Activated naive CD8-positive, alpha-beta T cell treated with anti-CD3 and anti-CD28 coated beads for 36 hours (primary cell): ENCODE measurements at places on chromosomes 12 and 14. TPM values are rescaled to one million over a fixed set of nuclear protein-coding genes. Genes with fewer than 3 reads are reported as not detected.

GRCh38 chr14:103404032-103404918, 19.1 kb downstream of the MARK3 start:
- no peaks in the 10 kb centered on the region for H3K27me3 ChIP-seq
- H3K36me3 ChIP-seq = peaks cover 21% of the 10 kb centered on the region
- no peak for DNase-seq
- peak overlapping the region; percentile 18 for H3K27ac ChIP-seq

DNA sequence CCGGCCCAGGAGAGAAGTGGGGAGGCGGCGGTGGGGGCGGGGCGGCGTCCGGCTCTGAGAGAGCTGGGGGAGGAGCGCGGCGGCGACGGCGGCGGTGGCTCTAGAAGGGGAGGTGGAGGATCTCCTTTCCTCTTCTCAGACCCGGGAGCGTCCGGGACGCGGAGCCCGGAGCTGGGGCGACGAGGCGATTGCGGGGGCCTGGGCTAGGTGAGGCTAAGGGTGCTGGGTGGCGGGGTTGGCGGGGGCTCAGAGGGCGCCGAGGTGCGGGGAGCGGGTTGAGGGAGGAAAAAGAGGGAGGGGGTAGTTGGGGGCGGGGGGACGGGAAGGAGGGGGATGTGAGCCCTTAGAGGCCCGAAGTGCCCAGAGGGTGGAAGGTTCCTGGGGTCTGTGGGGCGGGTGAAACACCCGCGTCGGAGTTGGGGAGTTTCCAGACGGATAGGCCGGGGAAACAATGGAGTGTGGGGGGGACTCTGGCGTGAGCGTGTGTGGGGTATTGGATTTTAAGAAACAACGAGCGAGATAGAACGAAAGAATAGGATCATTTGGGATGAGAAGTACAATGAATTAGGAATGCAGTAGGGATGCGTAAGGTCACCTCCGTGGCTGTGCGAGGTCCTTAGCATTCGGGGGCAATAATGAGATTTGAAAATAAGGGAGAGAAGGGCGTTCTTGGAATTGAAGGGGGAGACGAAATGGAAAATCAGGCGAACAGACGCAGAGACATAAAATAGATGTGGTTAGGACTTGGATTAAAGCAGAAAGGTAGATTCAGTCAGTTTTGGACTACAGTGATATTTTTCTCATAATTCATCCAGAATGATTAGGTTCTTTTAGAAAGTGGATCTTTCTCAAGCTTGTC, at the start of gene SPATS2:
Gene SPATS2, plus strand, starts transcription at position 82 of the 859 bp plus-strand sequence. CDS start 93,551 bp downstream, outside the sequence.
- H3K36me3 ChIP-seq = peaks cover 2% of the 10 kb centered on the region
- peak within 1 kb of the TSS; percentile 93 for H3K27ac ChIP-seq
- H3K4me1 ChIP-seq = peaks cover 34% of the 10 kb centered on the region

GRCh38 chr12:6735448-6736191, 11.8 kb downstream of the COPS7A start:
- peaks cover 10% of the 10 kb centered on the region for H3K36me3 ChIP-seq
- no peak overlapping the region for H3K4me3 ChIP-seq
- no peak overlapping the region for H3K27ac ChIP-seq
- peak; percentile 34 for DNase-seq
- no peaks in the 10 kb centered on the region for H3K27me3 ChIP-seq
- H3K4me1 ChIP-seq = peaks cover 4% of the 10 kb centered on the region

DNA sequence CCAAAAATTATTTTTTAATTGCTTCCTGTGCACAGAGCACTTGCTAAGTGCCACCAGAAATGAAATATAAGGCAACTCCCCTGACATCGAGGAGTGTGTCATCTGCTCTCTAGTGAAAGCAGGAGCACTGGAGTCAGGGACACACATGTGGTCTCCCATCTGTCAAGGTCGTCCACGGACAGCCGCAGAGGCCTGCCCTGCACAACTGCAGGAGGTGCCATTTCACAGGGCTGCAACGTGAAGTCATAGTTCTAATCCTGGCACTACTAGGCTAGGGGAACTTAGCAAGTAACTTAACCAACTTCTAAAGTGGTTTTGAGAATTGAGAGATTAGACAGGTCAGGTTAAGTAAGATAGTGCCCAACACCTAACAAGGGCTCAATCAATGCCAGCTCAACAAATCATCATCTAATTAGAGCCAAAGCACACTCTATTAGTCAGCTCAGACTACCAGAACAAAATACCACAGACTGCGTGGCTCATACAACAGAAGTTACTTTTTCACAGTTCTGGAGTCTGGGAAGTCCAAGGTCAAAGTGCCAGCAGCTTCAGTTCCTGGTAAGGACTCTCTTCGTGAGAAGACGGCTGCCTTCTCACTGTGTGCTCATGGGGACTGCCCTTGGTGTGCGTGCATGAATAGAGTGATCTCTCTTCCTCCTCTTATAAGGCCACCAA, 30.7 kb downstream of the FOXN3 start:
- no peaks in the 10 kb centered on the region for H3K27me3 ChIP-seq
- no peak overlapping the region for H3K27ac ChIP-seq
- no peak for DNase-seq
- H3K4me3 ChIP-seq = no peak overlapping the region
- H3K4me1 ChIP-seq = peaks cover 34% of the 10 kb centered on the region
- peaks cover 39% of the 10 kb centered on the region for H3K36me3 ChIP-seq

- peaks cover 26% of the 10 kb centered on the region for H3K4me1 ChIP-seq
- no peaks in the 10 kb centered on the region for H3K27me3 ChIP-seq
- H3K27ac ChIP-seq = no peak overlapping the region
- no peak overlapping the region for H3K4me3 ChIP-seq
- no peak for DNase-seq
Measured at GRCh38 chr12:8089716-8090115, 7.6 kb downstream of the NECAP1 start.

GRCh38 chr14:103520657-103521437, 1.8 kb downstream of the CKB start:
- DNase-seq = peak; percentile 64
- H3K4me3 ChIP-seq = peak overlapping the region; percentile 45
- H3K36me3 ChIP-seq = no peaks in the 10 kb centered on the region
- no peak overlapping the region for H3K27ac ChIP-seq
- H3K27me3 ChIP-seq = peaks cover 13% of the 10 kb centered on the region

GRCh38 chr12:1948883-1949282, 30.4 kb upstream of the CACNA2D4 start:
- H3K27ac ChIP-seq = no peak overlapping the region
- no peaks in the 10 kb centered on the region for H3K27me3 ChIP-seq
- H3K36me3 ChIP-seq = peaks cover 38% of the 10 kb centered on the region
- peaks cover 6% of the 10 kb centered on the region for H3K4me1 ChIP-seq

DNA sequence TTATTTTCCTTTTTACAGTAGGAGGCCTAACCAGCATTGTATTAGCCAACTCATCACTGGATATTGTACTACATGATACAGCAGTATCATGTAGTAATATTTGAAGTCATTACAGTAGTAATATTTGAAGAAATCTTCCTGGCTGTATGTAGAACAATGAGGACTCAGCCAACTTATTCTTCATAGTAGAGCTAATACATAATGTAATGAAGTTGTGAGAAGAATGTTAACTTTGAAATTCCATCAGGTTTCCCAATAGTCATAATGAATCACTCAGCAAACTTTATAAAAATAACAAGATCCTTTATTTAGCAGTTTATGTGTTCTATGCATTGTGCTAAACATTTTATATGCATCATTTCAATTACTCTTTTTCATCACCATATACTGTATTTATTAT, 61.8 kb downstream of the LRRK2 start:
- H3K4me1 ChIP-seq = no peaks in the 10 kb centered on the region
- no peak for DNase-seq
- no peaks in the 10 kb centered on the region for H3K27me3 ChIP-seq
- H3K27ac ChIP-seq = no peak overlapping the region

GRCh38 chr14:100129161-100129589, 30.3 kb downstream of the DEGS2 start:
- H3K4me3 ChIP-seq = no peak overlapping the region
- H3K36me3 ChIP-seq = peaks cover 21% of the 10 kb centered on the region
- no peaks in the 10 kb centered on the region for H3K27me3 ChIP-seq
- H3K27ac ChIP-seq = peak overlapping the region; percentile 29
- no peak for DNase-seq
- no peaks in the 10 kb centered on the region for H3K4me1 ChIP-seq

GRCh38 chr12:132330549-132330881, 1.1 kb upstream of the GALNT9 start:
- H3K4me3 ChIP-seq = no peak overlapping the region
- H3K4me1 ChIP-seq = peaks cover 14% of the 10 kb centered on the region
- peaks cover 67% of the 10 kb centered on the region for H3K27me3 ChIP-seq
- no peak overlapping the region for H3K27ac ChIP-seq
- no peak for DNase-seq
- H3K36me3 ChIP-seq = no peaks in the 10 kb centered on the region

- H3K4me3 ChIP-seq = no peak overlapping the region
- peaks cover 50% of the 10 kb centered on the region for H3K36me3 ChIP-seq
- H3K4me1 ChIP-seq = no peaks in the 10 kb centered on the region
- no peaks in the 10 kb centered on the region for H3K27me3 ChIP-seq
- no peak overlapping the region for H3K27ac ChIP-seq
Measured at GRCh38 chr12:113808095-113808951, 157.8 kb downstream of the RBM19 start.

DNA sequence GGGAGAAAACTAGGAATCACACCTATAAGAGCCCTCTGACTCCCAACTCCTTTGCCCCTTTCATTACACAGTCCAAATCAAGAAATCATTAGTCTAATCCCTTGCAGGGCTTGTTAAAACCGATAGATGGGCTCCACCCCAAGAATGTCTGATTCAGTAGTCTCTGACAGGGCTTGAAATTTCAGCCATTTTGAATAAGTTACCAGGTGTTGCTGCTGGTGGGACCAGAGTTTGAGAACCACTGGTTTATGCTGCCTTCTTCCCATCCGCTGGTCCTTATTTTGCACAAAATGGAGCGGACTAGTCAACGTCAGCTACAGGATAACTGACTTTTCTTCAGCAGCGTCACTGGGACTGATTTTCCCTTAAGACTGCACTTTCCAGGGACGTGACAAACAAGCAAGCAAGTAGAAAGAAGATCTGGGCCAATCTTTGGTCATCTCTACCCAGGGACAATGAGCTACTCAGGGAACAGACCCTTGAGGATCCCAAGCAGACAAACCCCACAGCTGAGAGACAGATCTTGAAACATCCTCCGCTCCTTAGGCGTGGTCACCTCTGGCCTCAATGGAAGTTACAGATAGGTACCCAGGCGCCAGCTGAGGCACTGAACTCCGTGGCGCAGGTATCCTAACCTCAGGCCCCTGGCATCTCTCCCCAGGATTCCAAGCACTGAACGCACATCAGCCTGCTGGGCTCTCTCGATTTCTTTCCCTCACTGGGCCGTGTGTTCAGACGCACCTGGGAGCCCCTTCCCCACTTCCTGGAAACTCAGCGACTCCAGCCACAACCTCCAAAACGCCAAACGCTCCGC, 900 bp downstream of the KCTD10 start:
- peaks cover 30% of the 10 kb centered on the region for H3K4me1 ChIP-seq
- no peak for DNase-seq
- peak overlapping the region; percentile 100 for H3K27ac ChIP-seq
- H3K36me3 ChIP-seq = peaks cover 3% of the 10 kb centered on the region
- peak overlapping the region; percentile 99 for H3K4me3 ChIP-seq

DNA sequence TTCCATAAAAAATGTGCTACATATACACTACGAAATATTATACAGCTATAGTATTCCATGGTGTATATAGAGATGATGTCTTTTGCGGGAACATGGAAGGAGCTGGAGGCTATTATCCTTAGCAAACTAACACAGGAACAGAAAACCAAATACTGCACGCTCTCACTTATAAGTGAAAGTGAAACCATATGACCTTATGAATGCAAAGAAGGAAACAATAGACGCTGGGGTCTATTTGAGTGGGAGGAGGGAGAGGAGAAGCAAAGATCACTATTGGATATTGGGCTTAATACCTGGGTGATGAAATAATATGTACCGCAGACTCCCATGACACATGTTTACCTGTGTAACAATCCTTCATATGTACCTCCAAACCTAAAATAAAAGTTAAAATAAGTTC, 142.8 kb downstream of the LRFN5 start:
- H3K27ac ChIP-seq = peak overlapping the region; percentile 50
- H3K27me3 ChIP-seq = no peaks in the 10 kb centered on the region
- H3K4me3 ChIP-seq = peak overlapping the region; percentile 57
- no peak for DNase-seq
- H3K36me3 ChIP-seq = peaks cover 3% of the 10 kb centered on the region
- peaks cover 9% of the 10 kb centered on the region for H3K4me1 ChIP-seq

- H3K36me3 ChIP-seq = peaks cover 6% of the 10 kb centered on the region
- H3K27me3 ChIP-seq = no peaks in the 10 kb centered on the region
- H3K4me1 ChIP-seq = peaks cover 47% of the 10 kb centered on the region
- no peak for DNase-seq
- no peak overlapping the region for H3K27ac ChIP-seq
Measured at GRCh38 chr14:61623927-61624326, 71.4 kb upstream of the HIF1A start.

- DNase-seq = no peak
- no peaks in the 10 kb centered on the region for H3K27me3 ChIP-seq
- no peaks in the 10 kb centered on the region for H3K36me3 ChIP-seq
- H3K4me3 ChIP-seq = no peak overlapping the region
- H3K4me1 ChIP-seq = no peaks in the 10 kb centered on the region
Measured at GRCh38 chr12:99822273-99822672, 162.5 kb downstream of the ANKS1B start.

DNA sequence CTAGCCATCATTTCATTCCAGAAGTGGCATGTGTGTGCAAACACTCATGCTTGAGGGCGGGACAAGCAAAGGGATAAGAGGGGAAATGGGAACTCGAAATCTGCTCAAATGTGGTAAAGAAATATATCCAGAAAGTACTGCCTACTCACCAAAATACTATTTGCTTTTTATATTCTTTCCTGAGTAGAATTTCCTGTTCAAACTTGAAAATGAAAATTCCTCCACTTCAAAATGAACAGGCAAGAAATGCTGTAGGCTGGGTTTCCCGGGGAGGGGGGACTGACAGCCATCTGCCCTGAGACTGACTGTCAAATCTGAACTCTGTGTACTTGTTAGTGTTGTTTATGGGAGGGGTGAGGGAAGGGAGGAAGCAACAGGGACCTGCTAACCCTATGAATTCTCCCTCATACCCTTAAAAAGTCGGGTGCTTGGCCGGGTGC, 34.6 kb downstream of the NTF3 start:
- H3K4me3 ChIP-seq = no peak overlapping the region
- no peak for DNase-seq
- no peak overlapping the region for H3K27ac ChIP-seq
- H3K36me3 ChIP-seq = no peaks in the 10 kb centered on the region

The CIT gene
- 41.8 TPM for total RNA-seq

The ENDOU gene
- not detected for total RNA-seq

The GALNT8 gene
- 0.08 TPM for total RNA-seq

The P2RX2 gene
- not detected for total RNA-seq

The ADSS1 gene
- 1.7 TPM for total RNA-seq

The MFAP5 gene
- total RNA-seq = not detected

The OR6C2 gene
- not detected for total RNA-seq

The KRT80 gene
- not detected for total RNA-seq
